Esophagus mucosa (tissue), 1 donor: ENCODE measurements at places on chromosomes 6 and 20. TPM values are rescaled to one million over a fixed set of nuclear protein-coding genes. Genes with fewer than 3 reads are reported as not detected.

KIZ gene
- 17.7 TPM for total RNA-seq

GRCh38 chr6:128414943-128415342 is 105.5 kb downstream of the PTPRK start:
- ATAC-seq = no peak

- no peak for ATAC-seq
These were observed 173.0 kb downstream of the KIF16B start for GRCh38 chr20:16400234-16400633.

EDN3 gene
- 5.9 TPM for total RNA-seq

- ATAC-seq = no peak
These were observed 578 bp downstream of the CD93 start for GRCh38 chr20:23085436-23086055.

PRKN gene
- 2.4 TPM for total RNA-seq

GRCh38 chr6:16064671-16065072 is 64.2 kb upstream of the MYLIP start:
- ATAC-seq = no peak

- ATAC-seq = no peak
These were observed 16.9 kb downstream of the CAP2 start for GRCh38 chr6:17410281-17410680.

- ATAC-seq = no peak
These were observed 678.1 kb downstream of the KIF16B start for GRCh38 chr20:15895126-15895525.

ERVFRD-1 gene
- total RNA-seq = not detected
